ENCODE measurements at places on chromosomes 1 and 21. TPM values are rescaled to one million over a fixed set of nuclear protein-coding genes. Genes with fewer than 3 reads are reported as not detected.

Gene CTSS
- 12.0 TPM for total RNA-seq

Gene FCGR3A
- total RNA-seq, result not detected

Gene CYP4X1
- 2.1 TPM for total RNA-seq

Gene FAM163A
- total RNA-seq, result not detected

Gene XKR8
- 10.1 TPM for total RNA-seq

Gene ARHGEF16
- 0.11 TPM for total RNA-seq

Gene OLFM3
- not detected for total RNA-seq

Gene TDRD10
- 0.54 TPM for total RNA-seq

Gene KCNJ6
- total RNA-seq, result 0.78 TPM

Gene SPATA46
- not detected for total RNA-seq

Gene TMEM82
- total RNA-seq, result not detected

Gene SUSD4
- total RNA-seq, result 0.32 TPM

Gene CLK2
- 27.6 TPM for total RNA-seq

Gene FALEC
- total RNA-seq, result not detected

Gene DNAJC6
- total RNA-seq, result 2.5 TPM

Gene AIRE
- not detected for total RNA-seq

Measured in articular chondrocyte of knee joint (primary cell).